Mesothelial cell of epicardium (in vitro differentiated cells): ENCODE measurements at places on chromosomes 4 and X. TPM values are rescaled to one million over a fixed set of nuclear protein-coding genes. Genes with fewer than 3 reads are reported as not detected.

GRCh38 chr4:65668201-65669089 lies 1.8 kb downstream of the EPHA5 start:
- peaks cover 25% of the 10 kb centered on the region for H3K4me1 ChIP-seq
- no peak overlapping the region for H3K27ac ChIP-seq
- DNase-seq = no peak
- H3K4me3 ChIP-seq = peak overlapping the region; percentile 72

Gene IL15
- total RNA-seq = 0.80 to 1.1 TPM (median 0.82 TPM) in 3 replicates

DNA sequence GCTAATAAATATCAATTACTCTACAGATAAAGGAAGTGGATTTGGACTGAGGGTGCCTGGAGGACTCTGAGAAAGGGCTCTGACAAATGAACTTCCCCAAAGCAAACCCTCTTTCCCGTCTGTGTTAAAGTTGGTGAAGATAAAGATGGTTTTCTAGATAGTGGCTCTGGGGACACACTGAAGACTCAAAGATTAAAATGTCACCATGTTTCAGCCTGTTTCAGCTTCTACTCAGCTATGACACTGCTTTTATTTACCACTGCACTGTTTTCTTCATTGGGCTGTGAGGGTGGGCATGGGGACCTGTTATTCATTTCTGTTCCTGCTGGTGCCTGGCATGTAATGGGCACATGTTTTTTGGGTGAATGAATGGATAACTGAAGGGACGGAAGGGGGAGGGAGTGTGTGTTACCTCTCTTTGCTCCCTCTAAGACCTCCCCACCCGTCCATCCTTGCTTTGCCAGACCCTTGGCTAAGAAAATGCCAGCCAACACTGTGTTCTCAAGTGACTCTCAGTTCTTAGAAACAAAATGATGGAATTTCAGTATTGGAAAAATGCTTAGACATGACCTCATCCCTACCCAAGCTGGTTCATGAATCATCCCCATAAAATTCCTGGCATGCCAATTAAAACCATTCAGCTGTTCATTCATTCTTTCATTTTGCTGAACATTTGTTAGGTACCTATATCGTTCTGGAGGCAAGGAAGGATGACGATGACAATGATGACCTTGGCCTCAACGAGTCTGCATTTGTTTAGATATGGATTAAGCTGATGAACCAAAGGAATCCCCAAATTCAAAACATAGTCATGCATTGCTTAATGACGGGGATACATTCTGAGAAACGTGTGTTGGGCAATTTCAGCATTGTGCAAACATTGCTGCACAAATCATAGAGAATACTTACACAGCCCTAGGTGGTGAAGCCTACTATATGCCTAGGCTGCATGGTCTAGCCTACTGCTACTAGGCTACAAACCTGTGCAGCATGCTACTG lies 13.4 kb upstream of the STK32B start:
- DNase-seq = no peak
- H3K4me3 ChIP-seq = no peak overlapping the region
- peaks cover 50% of the 10 kb centered on the region for H3K4me1 ChIP-seq
- peak overlapping the region; percentile 21 for H3K27ac ChIP-seq
- no peaks in the 10 kb centered on the region for H3K36me3 ChIP-seq

Gene ADH1A
- not detected in 3 replicates for total RNA-seq

GRCh38 chr4:175290401-175290800 lies 372.2 kb downstream of the ADAM29 start:
- no peak overlapping the region for H3K4me3 ChIP-seq
- no peaks in the 10 kb centered on the region for H3K4me1 ChIP-seq
- no peaks in the 10 kb centered on the region for H3K36me3 ChIP-seq
- no peak for DNase-seq
- no peak overlapping the region for H3K27ac ChIP-seq

- no peaks in the 10 kb centered on the region for H3K36me3 ChIP-seq
- no peak for DNase-seq
- H3K27me3 ChIP-seq = peaks cover 4% of the 10 kb centered on the region
Measured at GRCh38 chr4:27635936-27636913, 775.6 kb downstream of the STIM2 start.

DNA sequence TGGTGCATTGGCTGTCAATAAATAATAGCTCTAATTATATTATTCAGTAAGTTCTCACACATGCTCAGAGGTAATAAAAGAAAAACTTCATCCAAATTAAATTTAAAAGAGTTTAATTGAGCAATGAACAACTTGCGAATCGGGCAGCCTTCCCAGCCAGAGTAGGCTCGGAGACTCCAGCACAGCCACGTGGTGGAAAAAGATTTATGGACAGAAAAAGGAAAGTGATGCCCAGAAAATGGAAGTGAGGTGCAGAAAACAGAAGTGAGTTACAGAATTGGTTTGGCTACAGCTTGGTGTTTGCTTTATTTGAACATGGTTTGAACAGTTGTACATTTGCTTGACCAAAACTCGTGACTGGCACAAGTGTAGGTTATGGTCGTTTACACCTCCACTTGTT lies 13.6 kb upstream of the BOD1L1 start:
- no peaks in the 10 kb centered on the region for H3K36me3 ChIP-seq
- no peak overlapping the region for H3K4me3 ChIP-seq
- no peak for DNase-seq
- H3K27me3 ChIP-seq = peaks cover 14% of the 10 kb centered on the region
- H3K27ac ChIP-seq = no peak overlapping the region

DNA sequence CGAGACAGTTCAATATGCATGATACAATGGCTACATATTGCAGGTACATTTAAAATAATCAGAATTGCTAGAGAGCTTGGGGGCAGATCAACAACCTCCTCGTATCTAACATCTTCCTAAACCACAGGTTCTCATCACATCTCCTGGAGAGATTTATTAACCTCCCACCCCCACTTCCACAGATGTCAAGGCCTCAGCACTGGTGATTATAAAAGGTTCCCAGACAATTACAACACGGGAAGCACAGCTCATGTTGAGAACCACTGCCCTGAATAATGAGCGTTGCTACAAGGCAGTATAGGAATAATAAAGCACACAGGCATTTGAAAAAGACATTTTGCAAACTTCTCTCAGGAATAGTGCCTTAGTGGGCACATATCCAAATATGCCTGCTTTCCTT lies 42.8 kb downstream of the ELOVL6 start:
- DNase-seq = no peak
- no peak overlapping the region for H3K4me3 ChIP-seq
- H3K27me3 ChIP-seq = no peaks in the 10 kb centered on the region
- no peaks in the 10 kb centered on the region for H3K36me3 ChIP-seq
- peaks cover 18% of the 10 kb centered on the region for H3K4me1 ChIP-seq

- no peak for DNase-seq
- peaks cover 10% of the 10 kb centered on the region for H3K36me3 ChIP-seq
- peaks cover 63% of the 10 kb centered on the region for H3K4me1 ChIP-seq
- no peak overlapping the region for H3K4me3 ChIP-seq
- no peak overlapping the region for H3K27ac ChIP-seq
- no peaks in the 10 kb centered on the region for H3K27me3 ChIP-seq
Measured at GRCh38 chrX:133907606-133908005, 77.8 kb downstream of the GPC3 start.

- no peaks in the 10 kb centered on the region for H3K4me1 ChIP-seq
- no peaks in the 10 kb centered on the region for H3K36me3 ChIP-seq
- H3K27me3 ChIP-seq = no peaks in the 10 kb centered on the region
- DNase-seq = no peak
Measured at GRCh38 chrX:104310090-104310489, 55.4 kb upstream of the ESX1 start.

- DNase-seq = no peak
- H3K4me3 ChIP-seq = no peak overlapping the region
- no peaks in the 10 kb centered on the region for H3K27me3 ChIP-seq
- H3K27ac ChIP-seq = no peak overlapping the region
Measured at GRCh38 chr4:6728320-6729029, 12.5 kb downstream of the BLOC1S4 start.

DNA sequence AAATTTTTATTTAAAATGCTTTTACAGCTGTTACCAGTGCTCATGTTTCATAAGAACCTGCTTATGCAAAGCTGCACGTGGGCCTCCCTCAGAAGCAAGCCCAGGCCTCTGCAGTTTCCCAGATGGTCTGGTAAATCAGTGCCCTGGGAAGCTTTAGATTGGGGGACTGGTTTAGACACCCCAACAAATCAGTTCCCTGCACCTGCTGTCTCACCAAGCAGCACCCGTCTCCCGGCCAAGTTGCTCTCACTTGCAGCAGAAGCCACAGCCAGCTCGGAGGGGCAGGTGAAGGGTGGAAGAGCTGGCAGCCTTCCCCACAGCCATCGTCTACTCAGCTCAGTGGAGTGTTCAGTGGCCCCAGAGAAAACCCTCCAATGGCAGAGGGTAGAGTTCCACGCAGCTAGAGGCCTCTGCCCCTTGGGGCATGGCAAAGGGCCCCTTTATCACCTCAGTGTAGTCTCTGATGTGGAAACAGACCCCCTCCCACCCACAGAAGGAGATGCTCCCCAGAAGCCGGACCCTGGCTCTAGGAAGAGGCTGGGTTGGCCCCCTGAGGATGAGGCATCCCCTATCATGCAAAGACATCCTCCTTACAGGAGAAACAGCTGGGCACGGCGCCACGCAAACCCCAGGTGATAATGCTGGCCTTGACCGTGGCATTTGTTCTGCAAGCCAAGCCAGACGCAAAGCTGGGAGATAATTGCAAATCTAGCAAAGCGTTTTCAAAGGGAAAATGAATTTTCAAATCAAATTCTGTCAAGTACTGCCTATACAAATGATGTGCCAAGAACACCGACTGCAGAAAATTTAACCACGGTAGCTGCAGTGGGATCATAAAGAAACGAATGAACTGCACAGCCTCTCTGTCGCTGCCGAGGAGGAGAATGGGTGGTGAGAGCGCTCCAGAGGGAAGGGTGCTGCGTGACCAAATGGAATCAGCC lies 51.9 kb downstream of the ZFYVE28 start:
- peaks cover 2% of the 10 kb centered on the region for H3K4me1 ChIP-seq
- H3K4me3 ChIP-seq = no peak overlapping the region
- H3K27ac ChIP-seq = no peak overlapping the region
- H3K36me3 ChIP-seq = no peaks in the 10 kb centered on the region
- DNase-seq = no peak

DNA sequence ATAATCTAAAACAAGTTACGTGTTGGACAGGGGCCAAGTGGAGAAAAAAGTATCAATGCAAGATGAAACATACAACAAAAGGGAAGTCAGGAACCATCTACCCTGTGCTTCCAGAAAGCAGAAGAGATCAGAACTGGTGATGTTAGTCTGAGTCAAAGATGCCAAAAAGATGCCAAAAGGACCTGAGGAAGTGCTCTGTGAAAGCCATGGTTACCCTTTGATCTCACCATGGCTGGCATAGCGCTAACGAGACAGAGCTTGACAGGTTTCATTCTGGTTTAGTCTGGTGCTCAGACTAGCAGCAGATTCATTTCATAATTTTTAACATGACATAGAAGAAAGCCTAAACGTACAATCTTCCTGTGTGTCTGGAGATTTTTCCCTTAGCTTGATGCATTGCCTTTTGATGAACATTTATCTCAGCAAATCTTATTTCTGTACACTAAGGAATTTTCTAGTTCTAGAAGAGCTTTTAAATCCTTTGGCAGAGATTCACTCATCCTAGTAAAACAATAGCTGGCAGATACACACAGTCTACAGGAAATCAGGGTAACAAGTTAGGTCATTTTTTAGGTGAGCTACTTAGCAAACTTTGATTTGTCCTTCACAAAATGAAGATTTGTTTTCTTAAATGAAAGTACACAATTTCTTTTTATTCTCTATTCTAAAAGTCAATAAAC lies 87.7 kb downstream of the COL25A1 start:
- no peak for DNase-seq
- H3K4me1 ChIP-seq = peaks cover 30% of the 10 kb centered on the region
- peak overlapping the region; percentile 85 for H3K27ac ChIP-seq
- H3K4me3 ChIP-seq = no peak overlapping the region
- no peaks in the 10 kb centered on the region for H3K27me3 ChIP-seq

- no peaks in the 10 kb centered on the region for H3K36me3 ChIP-seq
- H3K27me3 ChIP-seq = no peaks in the 10 kb centered on the region
- no peak overlapping the region for H3K4me3 ChIP-seq
- no peak for DNase-seq
Measured at GRCh38 chr4:135144498-135144897, 942.9 kb upstream of the PABPC4L start.

Gene TRPC5OS
- 0.09 TPM in 1 of 3 replicates, not detected in the others for total RNA-seq
